ENCODE measurements at places on chromosomes 11 and 22.

- DNase-seq, result no peak
Observed at GRCh38 chr11:107606141-107606540, 15.2 kb downstream of the ELMOD1 start.

GRCh38 chr11:110833033-110833484, 120.8 kb upstream of the ARHGAP20 start:
- DNase-seq, result peak; percentile 35

- no peak for DNase-seq
Observed at GRCh38 chr11:41256041-41256440, 203.4 kb downstream of the LRRC4C start.

DNA sequence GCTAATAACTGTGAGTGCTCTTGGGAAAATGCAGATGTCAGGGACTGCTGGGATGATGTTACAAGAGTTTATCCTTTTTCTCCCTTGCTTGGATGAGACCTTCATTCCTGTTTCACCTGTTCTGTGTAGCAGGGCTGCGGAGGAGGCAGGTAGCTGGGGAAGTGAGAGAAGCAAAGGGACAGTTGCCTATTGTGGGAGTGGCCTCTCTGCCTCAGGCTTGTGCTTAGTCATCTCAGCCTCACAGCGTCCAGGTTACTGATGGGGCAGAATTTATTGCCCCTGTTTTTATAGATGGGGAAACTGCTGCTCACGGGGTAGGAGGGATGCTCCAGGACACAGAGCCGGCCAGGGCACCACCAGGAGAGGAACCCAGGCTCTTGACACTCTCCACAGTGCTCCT, 1.7 kb downstream of the STX3 start:
- DNase-seq, result no peak

GRCh38 chr11:27183672-27184457, 143.2 kb downstream of the BBOX1 start:
- no peak for DNase-seq

DNA sequence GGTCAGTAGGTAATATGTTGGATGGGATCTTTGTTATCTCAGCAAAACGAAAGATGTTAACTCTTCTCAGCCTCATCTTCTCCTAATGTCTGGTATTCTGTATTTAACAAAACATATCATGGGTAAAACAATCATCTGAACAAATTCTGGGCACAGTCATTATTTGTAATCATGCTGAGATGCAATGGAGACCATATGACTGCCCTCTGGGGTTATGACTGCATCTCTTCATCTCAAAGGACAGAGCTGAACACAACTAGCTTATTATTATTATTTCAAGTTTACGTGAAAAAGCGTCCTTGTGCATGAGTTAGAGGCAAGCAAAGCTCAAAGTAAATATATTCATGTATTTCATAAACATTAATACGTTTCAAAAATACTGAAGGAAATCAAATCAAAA, 29.7 kb upstream of the PSMA1 start:
- DNase-seq, result no peak

GRCh38 chr11:123363556-123363955, 66.5 kb upstream of the GRAMD1B start:
- DNase-seq, result no peak

DNA sequence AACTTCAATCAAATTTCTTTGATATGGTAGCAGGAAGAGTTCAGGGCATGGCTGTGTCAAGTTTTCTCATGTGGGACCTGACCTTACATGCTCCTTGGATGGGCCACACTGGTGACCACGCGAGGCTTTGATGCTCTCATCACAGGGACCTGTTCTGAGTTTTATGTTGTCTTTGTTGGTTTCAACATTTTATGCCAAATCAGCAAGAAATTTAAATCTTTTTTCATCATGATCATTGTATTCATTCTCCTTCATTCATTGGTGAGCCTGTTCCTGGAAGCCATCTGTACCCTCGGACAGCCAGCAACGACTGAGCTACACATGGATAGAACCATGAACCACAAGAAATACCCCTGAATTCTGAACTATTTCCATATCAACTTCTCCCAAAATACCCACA, 10.5 kb upstream of the NFAM1 start:
- DNase-seq, result no peak

GRCh38 chr22:36641902-36642640, 61.5 kb downstream of the CACNG2 start:
- DNase-seq, result no peak

- no peak for DNase-seq
Observed at GRCh38 chr11:19079643-19080440, 19.3 kb upstream of the MRGPRX2 start.

DNA sequence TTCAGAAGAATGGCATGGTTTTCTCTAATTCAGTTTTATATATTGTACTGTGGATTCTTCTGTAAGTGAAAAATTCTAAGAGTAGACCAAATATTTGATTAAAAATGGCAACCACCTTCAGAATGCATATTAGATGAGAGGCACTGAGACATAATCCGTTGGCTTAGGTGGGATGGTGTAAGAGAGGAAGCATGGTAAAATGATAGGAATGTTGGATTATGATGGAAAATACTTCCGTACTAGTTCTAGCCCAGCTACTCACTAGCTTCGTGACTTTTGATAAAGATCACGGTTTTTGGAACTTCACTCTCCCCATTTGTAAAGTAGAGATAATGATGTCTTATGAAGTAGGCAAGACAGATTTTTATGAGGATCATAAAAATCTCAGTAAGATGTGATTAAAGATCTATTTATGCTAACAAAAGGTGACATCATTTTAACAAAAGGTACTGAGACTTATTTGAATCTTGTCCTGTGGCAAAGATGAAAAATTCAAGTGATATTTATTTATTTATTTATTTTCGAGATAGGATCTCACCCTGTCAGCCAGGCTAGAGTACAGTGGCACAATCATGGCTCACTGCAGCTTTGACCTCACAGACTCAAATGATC, 37.5 kb downstream of the UVRAG start:
- no peak for DNase-seq

- DNase-seq, result no peak
Observed at GRCh38 chr22:26576026-26576680, 13.8 kb downstream of the TPST2 start.

DNA sequence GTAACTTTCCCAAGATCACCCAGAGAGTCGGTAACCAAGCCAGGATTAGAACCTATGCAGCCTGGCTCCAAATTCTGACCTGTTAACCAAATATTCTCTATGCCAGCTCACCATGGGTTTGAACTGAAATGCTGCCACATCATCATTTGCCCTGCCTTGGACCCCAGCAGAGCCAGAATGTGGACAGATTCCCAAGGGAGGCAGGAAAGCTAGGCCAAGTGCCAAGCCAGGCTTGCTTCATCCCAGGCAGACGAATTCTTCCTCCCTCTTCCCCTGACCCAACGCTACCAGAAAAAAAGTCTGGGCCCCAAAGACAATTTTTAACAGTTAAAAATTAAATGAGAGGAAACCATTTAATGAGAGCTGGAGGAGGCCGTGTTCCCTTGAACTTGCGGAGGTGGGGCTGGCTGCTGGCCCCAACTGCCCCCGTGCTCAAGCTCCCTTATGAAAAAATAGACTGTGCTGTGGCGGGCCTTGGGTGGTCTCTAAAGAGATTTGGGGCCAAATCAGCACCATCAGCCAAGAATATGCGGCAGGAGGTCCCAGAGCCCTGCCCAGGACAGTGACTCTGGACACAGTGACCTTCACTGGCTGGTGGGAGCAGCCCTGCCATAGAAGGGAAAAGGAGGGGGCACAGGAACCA, 184.1 kb upstream of the SYT13 start:
- no peak for DNase-seq

- no peak for DNase-seq
Observed at GRCh38 chr11:112368381-112368780, 107.7 kb upstream of the PLET1 start.

DNA sequence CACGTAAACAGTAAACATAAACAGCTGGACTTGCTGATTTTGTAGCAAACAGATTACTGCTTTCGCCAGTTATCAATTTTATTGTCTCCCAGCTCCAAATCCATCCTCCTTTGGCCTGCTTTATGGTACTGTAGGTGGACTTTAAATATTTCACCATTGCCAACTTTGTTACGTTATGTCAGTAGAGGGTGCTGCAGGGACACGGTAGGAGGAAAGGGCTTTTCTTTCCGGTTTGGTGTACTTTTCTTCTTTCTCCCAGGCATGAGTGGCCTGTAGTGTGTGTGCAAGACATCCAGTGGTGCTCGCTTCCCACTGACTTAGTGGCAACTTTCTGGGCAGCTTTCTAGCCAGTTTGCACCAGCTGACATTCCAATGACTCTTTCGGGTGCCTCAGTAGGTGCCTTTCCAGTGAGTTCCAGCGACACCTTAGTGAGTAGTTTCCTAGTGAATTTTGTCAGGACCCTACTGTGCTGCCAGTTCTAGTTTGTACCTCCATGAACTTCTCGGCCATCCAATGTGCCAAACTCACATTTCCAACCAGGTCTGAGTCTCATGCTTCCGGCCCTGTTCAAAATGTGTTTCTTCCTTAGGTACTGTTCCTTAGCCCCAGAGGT, 267.6 kb upstream of the TENM4 start:
- peak; percentile 5 for DNase-seq

GRCh38 chr11:18324381-18324780, 2.0 kb downstream of the GTF2H1 start:
- DNase-seq, result no peak

DNA sequence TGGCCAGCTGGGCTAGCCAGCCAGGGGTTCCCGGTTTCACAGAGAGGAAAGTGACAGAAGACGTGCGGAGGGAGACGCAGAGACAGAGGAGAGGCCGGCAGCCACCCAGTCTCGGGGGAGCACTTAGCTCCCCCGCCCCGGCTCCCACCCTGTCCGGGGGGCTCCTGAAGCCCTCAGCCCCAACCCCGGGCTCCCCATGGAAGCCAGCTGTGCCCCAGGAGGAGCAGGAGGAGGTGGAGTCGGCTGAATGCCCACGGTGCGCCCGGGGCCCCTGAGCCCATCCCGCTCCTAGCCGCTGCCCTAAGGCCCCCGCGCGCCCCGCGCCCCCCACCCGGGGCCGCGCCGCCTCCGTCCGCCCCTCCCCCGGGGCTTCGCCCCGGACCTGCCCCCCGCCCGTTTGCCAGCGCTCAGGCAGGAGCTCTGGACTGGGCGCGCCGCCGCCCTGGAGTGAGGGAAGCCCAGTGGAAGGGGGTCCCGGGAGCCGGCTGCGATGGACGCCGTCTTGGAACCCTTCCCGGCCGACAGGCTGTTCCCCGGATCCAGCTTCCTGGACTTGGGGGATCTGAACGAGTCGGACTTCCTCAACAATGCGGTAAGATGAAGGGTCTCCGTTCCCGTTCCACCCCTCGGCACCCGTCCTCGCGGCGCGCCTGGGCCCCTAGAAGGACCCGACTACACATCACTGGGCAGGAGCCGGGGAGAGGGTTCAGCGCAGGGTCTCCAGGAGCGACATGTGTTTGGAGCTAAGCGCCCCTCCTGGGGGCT, at the start of gene CREB3L1:
Gene CREB3L1, plus strand, starts transcription at position 41 of the 765 bp plus-strand sequence. Its CDS starts 450 bp downstream, at position 491.
- no peak for DNase-seq

DNA sequence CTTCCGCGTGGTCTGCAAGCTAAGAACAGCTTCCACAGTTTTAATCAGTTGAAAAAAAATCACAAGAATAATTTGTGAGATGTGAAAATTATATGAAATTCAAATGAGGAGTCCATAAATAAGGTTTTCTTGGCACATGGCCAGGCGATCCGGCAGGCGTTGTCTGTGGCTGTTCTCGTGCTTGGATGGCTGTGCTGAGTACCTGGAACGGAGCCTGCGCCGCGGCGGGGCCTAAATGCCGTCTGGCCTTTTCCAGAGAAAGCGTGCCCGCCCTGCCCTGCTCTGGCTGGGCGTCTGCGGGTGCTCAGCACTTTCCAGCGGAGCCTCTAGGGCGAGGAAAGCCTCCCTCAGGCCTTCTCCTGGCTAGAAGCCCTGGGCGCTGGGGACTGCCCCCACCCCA, 41.8 kb downstream of the OSBPL5 start:
- DNase-seq, result no peak

DNA sequence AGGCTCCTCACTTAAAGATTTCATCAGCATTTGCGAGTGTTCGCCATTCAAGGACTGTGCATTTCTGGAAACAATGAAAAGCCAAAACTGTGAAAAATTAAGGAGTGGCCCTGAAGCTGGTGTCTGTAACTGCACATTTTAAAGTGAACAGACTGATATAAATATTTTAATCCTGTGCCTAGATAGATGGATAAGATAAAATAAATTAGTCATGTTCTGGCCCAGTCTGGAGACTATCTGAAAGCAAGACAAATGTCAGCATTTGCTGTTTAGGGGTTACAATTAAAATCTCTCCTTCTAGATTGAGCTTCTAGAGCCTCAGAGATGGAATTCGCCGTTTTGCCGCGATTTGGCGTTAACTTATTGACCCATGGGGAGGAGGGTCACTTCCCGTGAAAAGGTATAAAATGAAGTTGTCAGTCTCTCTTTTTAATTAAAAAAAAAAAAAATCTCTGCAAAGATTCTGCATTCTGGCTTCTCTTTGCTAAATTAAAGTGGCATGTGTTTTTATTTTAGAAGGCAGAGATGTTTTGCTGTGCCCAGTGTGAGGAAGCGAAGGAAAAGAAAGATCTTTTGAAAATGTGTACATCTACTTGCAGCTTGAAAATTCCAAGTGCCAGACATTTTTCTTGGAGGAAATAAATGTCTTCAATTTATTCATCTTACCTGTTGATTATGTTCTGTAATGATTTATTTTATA, 79.7 kb upstream of the WNT7B start:
- DNase-seq, result no peak

GRCh38 chr11:46719048-46719542, at the start of gene F2:
TSS of gene F2 (plus strand) at chr11:46719213. CDS start at chr11:46719236, 23 bp downstream.
- DNase-seq, result no peak

GRCh38 chr11:60059521-60060240, 3.2 kb downstream of the MS4A3 start:
- DNase-seq, result no peak

- no peak for DNase-seq
Observed at GRCh38 chr11:94457118-94458029, 36.3 kb downstream of the MRE11 start.

- no peak for DNase-seq
Observed at GRCh38 chr11:10038521-10039302, 255.3 kb downstream of the SBF2 start.

- DNase-seq, result no peak
Observed at GRCh38 chr11:30987819-30988218, 381.7 kb downstream of the DCDC1 start.

GRCh38 chr11:61887839-61888494, 3.4 kb downstream of the FADS3 start:
- DNase-seq, result peak; percentile 70

GRCh38 chr11:94821439-94821838, 53.3 kb downstream of the AMOTL1 start:
- no peak for DNase-seq

- DNase-seq, result no peak
Observed at GRCh38 chr11:121463689-121464335, 11.0 kb upstream of the SORL1-AS1 start.

DNA sequence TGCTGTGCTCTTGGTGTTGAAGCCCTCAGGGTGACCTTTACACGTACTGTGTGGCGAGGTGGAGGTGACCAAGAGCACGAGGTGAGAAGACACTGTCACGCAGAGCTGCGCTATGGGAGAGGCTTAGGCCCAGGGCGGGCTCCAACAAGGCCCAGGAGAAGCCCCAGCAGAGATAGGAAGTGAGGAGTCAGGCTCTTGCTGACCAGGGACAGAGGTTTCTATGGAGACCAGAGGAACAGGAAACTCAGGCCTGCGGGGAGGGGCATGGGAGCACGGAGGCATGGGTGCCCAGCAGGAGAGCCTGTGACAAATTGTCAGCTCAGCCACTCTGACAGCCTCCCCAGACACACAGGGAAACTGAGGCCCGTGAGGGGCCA, 15.8 kb downstream of the DGKZ start:
- no peak for DNase-seq

Data from non-pigmented ciliary epithelial cell (primary cell).